Stimulated activated CD4-positive, alpha-beta T cell treated with anti-CD3 and anti-CD28 coated beads, Interleukin-1b, Interleukin-23, amount 100 ng/mL, for 1 hour (primary cell): ENCODE measurements at places on chromosomes 1 and 21.
A peak's percentile ranks its signal among the peaks of the same experiment; 100 is the strongest.

DNA sequence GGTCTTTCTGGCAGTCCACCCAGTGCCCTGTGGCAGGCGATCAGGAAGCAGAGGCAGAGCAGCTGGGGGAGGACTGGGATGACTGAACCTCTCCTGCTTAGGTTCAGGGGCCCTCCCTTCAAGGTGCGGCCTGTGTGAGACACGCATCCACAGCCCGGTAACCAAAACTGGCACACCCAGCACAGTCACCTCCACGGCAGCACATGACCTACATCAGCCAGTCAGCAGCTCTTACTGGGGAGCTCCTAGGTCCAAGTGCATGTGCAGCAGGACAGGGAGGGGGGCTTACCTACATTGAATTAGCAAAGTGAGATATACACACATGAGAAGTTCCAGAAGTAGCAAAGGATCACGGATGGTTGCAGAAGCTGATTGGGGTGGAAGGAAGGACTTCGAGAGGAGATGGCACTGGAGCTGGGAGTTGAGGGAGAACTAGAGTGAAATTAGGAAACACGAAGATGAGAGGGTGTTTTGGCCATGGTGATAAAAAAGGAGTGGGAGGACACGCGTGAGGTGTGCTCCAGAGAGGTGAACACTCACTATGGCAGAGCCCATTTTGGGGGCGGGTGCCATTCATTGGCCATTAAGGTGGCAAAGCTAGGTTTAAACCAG, 51.4 kb upstream of the IRF2BP2 start:
- no peak for DNase-seq

DNA sequence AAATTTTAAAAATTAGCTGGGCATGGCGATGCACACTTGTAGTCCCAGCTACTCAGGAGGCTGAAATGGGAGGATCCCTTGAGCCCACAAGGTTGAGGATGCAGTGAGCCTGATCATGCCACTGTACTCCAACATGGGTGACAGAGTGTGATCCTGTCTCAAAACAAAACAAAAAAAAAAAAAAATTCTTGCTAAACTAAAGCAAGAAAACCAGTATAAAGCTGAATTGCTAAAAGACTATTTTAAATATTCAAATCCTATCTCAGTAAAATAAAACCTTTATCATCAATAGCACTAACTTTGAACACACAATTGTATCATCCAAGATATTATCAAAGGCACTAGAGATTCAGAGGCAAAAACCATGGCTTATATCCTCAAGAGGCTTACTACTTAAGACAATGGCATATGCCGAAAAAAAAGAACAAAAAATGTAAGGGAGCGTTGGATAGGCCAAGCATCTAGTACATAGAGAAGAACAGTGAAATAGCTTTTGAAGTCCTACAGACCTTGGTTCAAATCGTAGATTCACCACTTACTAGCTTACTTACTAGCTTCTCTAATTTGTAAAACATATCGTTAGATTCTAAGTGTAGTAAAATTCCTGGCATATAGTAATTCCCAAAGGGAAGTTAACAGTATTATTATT, 3.6 kb downstream of the EPS15 start:
- no peak for DNase-seq

DNA sequence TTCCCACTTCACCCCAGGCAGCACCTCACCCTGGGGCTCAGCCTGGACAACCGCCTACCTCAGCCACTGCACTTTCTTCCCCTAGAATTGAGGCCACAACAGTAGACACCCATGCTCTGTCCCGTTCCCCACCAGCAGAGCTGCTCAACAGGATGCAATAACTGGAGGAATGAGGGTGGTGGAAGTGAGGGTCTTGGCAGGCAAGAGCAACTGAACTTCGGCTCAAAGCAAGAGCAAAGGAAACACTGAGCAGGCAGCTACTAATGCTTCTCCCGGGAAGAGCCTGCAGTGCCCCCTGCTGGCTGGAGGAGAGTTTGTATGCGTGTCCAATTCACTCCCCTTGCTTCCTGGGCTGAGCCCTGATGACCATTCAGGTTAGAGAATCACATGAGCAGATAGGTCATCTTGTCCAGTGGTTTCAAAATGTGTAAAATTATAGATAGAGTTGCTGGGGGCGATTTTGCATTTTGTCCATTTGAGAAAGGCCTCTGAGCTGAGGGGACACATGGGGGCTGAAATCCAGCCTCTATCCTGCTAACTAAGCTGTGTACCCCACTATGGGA, 13.9 kb downstream of the NT5C1A start:
- peak; percentile 43 for DNase-seq

- DNase-seq, result no peak
These were observed 12.1 kb downstream of the LDLRAD2 start for GRCh38 chr1:21823980-21824702.

GRCh38 chr1:13623021-13623637, 39.5 kb downstream of the PDPN start:
- no peak for DNase-seq

- DNase-seq, result peak; percentile 49
These were observed at the start of gene EFNA3 for GRCh38 chr1:155078469-155079209. TSS of gene EFNA3 (plus strand) at chr1:155078837. CDS start at chr1:155078942, 105 bp downstream.

DNA sequence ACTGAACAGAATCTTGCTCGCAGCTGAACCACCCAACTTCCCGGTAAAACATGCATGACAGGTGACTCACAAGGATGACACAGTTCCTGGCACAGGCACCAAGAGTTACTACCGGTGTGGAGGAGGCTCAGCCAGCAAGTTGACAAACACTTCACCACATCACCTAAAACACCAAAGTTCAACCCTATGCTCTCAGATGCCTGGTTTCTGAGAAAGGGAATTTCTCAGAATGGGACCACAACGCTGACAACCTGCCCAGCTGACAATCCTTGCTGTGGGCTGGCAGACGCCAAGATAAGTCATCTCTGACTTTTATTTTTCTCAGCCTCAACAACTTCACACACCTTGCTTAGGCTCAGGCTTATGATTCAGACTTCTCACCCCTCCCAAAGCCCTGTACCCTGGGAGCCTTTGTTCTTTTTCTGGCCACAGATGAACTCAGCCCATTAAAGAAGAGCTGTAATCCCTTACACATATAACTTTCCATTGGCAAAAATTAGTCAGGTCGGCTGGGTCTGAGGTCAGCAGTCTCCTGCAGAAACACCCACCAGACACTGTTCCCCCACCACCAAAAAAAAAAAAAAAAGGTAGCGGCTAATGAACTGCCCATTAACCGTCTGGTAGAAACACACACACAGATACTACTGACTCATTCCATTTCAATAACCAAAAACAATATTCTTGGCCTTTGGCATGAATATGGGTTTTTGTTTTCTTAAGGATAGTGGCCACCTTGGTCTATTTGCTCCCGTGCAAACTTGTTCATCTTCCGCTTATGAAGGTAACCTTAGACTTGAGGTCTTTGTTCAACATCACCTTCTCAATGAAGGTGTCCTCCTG, 10.8 kb upstream of the TIAM1 start:
- DNase-seq, result peak; percentile 43

- no peak for DNase-seq
These were observed 87.7 kb downstream of the CASZ1 start for GRCh38 chr1:10708757-10709156.

DNA sequence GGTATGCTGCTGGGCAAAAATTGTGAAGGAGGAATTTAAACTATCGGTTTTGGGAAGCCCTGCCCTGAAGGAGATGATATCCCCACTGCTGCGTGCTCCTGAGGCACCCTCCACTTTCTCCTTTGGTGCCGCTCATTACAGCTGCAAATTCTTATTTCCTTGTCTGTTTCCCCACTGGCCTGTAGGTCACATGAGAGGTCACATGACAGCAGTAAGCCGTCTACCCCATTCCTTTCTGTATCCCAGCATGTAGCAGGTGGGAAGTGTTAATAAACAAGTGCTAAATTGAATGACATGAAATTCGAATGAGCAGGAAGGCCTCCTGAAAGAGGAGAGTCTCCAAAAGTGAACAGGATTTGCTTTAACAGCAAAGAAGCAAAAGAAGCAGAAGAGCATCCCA, 58.7 kb downstream of the GRIK3 start:
- no peak for DNase-seq

DNA sequence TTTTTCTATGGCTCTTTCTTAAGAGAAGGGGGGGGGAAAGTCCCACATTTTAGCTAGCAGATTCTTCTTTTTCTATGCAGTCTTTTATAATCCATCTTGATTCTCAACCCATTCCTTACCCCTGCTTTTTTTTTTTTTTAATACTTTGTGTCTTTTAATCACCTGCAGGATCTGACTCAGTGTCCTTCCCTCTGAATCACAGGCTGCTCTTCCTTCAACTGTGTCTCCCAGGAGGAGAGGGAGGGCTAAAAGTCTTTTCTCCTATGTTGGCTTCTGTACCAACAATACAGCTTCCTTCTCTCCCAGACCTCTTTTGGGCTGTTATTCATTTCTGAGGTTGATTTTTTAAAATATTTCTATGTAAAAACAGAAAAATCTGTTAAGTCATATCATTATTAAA, 686.2 kb downstream of the ADGRL2 start:
- no peak for DNase-seq

- no peak for DNase-seq
These were observed 60.8 kb upstream of the F3 start for GRCh38 chr1:94602316-94602715.

DNA sequence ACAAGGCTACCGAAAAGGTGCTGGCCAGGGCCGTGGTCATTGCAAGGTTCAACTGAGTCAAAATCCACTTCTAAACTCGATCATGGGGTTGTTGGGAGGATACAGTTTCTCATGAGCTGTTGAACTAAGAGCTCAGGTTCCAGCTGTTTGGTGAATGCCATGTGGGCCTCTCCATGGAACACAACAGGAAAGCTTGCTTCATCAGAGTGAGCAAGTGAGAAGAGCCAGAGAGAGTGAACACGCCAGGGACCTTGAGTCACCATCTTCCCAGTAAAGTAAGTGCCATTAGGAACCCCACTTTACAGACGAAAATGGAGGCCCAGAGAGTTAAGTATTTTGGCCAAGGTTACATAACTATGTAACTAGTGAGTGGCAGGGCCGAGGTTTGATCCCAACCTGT, 475.1 kb upstream of the VAMP3 start:
- DNase-seq, result no peak

DNA sequence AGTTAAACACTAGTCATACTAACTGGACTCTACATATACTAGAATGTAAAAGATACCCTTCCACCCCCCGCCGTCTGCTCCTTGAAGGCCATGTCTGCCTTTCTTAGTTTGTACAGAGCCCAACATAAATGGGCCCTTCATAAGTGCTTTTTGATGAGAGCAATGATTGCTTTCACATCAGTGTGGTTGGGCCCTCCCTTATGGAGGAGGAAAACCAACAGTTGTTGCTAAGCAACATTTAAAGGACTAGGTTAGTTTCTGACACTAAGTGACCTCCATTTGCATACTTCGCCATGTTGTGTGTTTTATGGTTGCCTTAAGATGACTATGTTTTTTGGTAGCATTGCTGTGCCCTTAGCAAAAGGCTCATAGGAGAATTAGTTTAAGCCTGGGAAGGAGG, 182.0 kb upstream of the SGIP1 start:
- no peak for DNase-seq

- no peak for DNase-seq
These were observed 8.1 kb downstream of the KAZN start for GRCh38 chr1:14606632-14607031.

DNA sequence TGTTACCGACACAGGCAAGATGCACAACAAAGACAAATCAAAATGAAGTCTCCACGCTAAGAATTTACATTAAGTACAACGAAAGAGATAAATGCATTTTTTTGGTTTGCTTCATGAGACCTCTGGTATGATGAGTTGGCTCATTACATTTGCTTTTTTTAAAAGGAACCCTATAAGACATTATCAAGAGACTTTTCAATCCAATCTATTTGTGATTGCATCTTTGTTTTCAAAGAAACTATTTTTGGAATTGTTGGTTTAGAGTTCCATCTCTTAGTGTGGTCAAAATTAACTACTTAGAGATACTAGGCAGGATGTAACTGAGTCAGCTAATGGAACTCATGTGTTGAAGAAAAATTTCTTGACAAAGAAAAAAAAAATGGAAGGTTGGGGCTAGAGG, 200.1 kb downstream of the ZC3H11B start:
- no peak for DNase-seq

GRCh38 chr1:201395936-201396335, 3.2 kb downstream of the LAD1 start:
- no peak for DNase-seq

DNA sequence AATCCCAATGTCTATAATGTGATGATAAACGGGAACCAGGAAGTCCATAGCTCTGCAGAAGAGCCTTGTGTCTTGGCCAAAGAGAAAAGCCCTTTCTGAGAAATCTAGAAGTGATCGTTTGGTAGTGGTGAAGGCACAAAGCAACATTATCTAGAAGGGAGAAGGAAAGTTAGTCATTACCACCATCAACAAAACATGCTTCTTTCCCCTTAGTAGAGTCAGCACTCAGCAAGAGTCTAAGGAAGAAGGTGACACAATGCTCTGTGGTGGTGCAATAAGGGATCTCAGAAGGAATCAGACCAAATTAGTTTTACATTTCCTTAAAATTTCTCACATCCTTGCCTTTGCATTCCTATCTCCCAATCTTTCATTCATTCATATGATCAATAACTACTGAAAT, 134.4 kb upstream of the PRDX6 start:
- DNase-seq, result no peak

DNA sequence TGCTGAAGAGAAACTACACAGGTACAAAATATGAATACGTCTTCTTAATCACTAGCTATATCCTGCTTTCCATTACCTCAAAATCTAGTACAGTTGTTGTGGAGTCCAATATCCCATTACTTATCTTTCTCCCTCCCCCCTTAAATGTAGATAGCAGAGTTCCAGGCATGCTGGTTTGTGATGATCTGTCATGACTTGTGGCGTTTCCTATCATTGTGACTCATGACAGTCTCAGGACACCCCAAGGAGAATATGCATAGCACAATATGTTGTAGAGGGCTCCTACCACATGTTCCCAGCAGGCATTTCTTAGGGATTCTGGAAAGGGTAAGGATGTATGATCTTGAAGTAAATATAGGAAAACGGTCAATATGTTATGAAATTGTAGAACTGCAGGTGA, 206.9 kb downstream of the USH2A start:
- DNase-seq, result no peak

- peak; percentile 73 for DNase-seq
These were observed 8.8 kb downstream of the ZNF683 start for GRCh38 chr1:26363549-26364448.

DNA sequence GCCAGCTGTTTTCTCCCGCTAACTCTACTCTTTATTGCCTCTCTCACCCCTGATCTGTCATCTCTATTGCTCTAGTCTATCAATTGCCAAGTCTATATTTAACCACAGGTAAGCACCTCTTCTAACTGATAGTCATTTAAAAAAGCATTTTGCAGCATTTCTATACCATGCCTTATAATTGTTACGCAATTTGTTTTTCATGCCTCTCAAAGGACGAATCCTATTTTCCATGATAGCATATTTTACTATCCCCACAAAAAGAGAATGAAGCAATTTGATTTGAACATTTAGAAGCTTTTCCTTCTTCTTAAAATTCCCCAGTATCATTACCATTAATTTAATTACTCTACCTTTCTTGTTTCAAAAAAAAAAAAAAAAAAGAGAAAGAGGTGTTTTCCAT, 432.8 kb upstream of the ZP4 start:
- no peak for DNase-seq

- DNase-seq, result no peak
These were observed 42.7 kb downstream of the APP start for GRCh38 chr21:26127918-26128317.

GRCh38 chr1:9181990-9182783, 52.4 kb upstream of the H6PD start:
- no peak for DNase-seq

GRCh38 chr1:167862432-167863076, 51.4 kb downstream of the ADCY10 start:
- DNase-seq, result no peak

GRCh38 chr1:167629681-167630567, at the start of gene RCSD1:
TSS of gene RCSD1 (plus strand) at chr1:167630232. CDS start at chr1:167630424, 192 bp downstream.
- DNase-seq, result peak; percentile 20

- DNase-seq, result no peak
These were observed 1.1 kb downstream of the TTC3 start for GRCh38 chr21:37074197-37074510.
